Activated naive CD4-positive, alpha-beta T cell (primary cell): ENCODE measurements at places on chromosomes 1 and 21.

DNA sequence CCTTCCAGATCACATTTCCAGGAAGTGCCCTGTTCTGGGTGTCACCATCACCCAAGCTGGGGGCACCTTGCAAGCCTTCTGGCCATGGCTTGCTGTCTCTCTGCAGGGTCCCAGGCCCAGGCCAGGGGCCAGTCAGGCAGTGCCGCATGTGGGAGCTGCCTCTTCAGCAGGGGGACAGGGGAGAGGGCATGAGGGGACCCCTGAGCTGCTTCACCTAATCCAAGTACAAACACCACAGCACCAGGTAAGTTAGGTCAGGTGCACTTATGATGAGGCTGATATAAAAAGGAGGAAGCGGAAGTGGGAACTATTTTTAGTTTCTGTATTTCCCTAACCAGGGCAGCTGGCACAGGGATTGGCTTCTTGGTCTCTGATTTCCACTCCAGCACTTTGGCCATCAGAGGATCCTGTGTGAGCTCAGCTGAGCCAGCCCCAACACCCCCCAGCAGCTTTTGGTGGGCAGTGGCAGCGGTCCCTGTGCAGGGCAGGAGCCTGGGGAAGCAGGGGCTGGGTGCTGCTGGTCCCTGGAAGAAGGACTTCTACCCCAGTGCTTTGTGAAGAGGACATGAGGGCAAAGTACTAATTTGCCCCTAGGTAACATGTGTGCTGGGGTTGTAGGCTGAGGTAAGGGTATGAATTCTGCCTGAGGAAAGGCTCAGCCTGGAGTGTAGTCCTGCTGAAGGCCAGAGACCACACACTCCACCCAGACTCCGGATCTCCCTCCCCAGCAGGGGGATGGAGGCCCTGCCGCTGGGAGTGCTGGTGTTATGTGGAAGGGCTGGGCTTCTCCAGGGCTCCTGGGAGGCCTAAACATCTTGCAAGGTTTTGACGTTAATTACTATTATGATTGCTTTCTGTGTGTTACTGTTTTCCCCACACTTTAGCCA, 3.3 kb upstream of the PCBP3 start:
- no peak for DNase-seq

GRCh38 chr21:16061194-16061593, 331.4 kb downstream of the USP25 start:
- DNase-seq: no peak

DNA sequence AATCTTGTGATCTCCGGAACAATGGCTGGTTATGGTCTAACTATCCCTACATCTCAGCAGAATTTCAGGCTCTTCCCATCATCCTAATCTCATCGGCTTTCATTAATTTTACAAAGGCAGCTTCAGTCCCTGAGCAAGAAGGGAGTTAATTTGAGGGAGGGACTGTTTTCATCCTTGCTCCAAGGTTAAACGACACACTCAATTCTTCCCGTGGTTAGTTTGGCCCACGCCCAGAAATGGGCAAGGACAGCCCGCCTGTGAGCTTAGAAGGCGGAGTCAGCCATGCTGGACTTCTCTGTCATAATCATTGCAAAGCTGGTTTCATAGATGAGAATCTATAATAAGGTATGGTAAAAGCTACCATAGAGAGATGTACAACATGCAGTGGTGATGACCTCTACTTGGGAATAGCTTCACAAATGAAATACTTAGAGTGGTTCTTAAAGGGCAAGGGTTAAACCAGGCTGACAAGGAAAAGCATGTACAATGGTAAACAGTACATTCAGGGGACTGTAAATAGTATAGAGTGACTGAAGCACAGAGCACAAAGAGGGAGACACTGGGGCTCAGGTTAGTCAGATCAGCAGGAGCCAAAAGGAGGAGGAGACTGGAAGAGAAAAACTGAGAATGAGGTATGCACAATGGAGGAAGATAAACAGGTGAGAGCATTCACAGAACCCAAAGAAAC, 108.8 kb downstream of the SMYD3 start:
- DNase-seq: no peak

GRCh38 chr21:14877581-14878228, 187.1 kb downstream of the NRIP1 start:
- no peak for DNase-seq

DNA sequence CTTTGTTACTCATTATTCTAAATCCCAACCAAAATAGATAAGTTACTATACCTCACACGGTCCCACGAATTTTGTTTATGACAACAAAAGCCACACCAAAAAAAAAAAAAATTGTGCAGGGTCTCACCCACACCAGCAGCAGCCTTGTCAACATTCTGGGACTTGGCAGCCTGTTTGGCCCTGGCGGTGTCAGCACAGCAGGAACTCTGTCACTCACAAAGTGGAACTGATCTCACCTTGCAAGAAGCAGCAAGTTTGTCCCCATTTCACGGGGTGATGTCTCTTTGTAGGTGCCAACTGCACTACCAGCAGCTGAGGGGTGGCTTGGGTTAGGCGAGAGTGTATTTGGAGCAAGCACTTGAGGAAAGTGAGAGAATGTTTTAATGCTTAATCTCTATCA, 75.0 kb upstream of the CHRM3 start:
- DNase-seq: no peak

DNA sequence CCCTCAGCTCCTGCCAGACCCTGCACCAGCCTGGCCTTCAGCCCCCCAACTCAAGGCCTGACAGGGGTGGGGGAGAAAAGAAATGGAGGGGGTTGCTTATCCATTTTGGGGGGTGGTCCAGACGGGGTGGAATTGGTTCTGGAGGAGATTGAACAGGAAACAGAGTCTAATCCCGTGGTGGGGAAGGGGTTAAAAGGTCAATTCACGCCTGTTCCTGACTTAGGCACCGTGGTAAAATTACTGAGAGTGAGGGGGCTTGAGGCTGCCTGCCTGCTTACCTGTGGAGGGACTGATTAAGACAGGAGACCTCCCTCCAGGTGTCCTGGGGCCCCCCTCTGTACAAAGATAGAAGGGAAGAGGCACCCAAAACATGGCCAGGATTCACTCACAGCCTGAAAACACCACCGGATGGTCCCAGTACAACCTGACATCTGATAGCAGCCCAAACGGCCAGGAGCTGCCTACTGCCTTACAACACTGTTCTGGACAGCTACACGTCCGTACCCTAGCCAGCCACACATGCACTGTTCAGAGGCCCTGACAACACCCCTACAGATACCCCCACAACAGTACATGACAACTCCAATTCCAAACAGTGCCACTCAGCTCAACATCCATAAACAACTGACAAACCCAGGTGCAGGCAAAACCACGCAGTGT, 31.8 kb downstream of the AHDC1 start:
- DNase-seq: no peak

GRCh38 chr1:20028726-20029125, 41.3 kb upstream of the PLA2G5 start:
- no peak for DNase-seq

GRCh38 chr1:82517586-82517985, 716.9 kb downstream of the ADGRL2 start:
- DNase-seq: no peak
